Stimulated activated CD8-positive, alpha-beta memory T cell treated with anti-CD3 and anti-CD28 coated beads, Interleukin-12 subunit alpha, Interleukin-12 subunit beta, amount 100 ng/mL, for 4 hours (primary cell): ENCODE measurements at places on chromosomes 13 and 19.

DNA sequence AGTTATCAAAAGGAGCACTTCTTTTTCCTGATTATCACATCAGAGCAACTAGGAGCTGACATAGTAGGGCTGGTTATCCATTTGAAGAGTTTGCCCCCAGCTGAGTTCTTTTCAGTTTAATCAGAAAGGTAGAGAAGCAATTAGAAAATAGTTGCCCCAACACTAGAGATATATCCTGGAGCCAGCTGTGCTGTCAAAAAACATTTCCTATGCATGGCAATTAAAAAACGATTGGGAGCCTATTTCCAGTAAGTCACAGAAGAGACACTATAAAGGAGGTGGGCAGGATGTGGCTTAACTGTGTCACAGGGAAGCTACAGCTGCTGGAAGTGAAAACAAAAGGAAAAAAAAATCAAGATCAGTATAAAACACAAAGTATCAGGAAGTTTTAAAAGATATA lies 155.7 kb upstream of the SLITRK1 start:
- no peak for DNase-seq

GRCh38 chr19:280541-281009 lies 10.6 kb downstream of the PLPP2 start:
- DNase-seq = no peak

GRCh38 chr19:1019980-1020867 lies 699 bp downstream of the TMEM259 start:
- no peak for DNase-seq

DNA sequence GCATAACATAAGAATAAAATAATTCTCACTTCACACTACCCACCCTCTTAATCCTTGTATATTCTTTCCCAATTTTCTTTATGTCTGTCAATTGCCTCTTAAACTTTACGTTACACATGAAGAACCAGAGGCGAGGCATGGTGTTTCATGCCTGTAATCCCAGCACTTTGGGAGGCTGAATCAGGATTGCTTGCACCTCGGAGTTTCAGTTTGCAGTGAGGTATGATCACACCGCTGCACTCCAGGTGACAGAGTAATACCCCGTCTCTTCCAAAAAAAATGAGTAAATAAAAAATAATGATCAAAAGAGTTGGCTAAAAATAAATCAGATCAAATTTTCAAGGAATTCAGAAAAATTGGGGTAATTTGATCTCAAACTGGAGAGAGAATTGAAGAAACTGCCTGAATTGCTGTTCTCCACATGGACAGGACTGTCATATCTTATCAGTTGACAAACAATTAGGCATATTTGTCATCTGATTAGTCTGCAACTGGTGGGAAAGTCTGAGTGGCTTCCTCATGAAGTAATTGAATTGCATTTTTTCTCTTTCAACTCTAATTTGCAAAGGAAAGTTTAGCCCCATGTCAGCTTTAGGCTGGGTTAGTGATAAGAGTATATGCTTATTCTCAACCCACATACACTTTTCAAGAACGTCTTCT lies 302.9 kb downstream of the ITGBL1 start:
- no peak for DNase-seq

- no peak for DNase-seq
These were observed 1038.0 kb upstream of the ATXN8OS start for GRCh38 chr13:69069554-69070133.

DNA sequence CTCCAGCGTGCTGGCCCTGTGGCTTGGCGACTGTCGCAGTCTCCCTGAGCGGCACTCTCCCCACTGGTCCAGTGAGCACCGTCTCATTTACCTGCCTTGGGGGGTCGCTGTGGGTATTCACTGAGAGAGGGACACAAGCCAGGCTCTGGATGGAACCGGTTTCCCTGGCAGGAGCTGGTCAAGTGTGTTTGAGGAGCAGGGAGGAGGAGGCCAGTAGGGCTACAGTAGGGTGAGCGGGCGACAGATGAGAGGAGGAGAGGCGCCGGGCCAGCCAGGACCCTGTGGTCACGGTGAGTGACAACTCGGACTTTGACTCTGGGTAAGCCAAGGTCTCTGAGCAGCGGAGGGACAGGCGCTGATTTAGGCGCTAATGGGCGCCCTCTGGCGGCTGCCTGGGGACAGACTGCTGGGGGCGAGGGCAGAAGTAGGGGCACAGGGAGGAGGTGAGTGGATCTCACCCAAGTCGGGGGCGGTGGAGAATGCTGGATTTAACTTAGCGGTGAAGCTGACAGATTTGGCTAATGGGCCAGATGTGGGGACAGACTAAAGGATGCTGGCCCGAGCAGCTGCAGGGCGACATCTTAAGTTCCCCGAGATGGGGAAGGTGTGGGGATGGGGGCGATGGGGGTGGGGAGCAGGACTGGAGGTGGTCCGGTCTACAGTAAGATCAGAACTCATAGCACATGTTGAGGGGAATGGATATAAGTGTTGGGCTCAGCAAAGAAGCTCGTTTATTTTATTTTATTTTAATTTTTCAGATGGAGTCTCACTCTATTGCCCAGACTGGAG lies 4.7 kb upstream of the PRMT1 start:
- peak; percentile 50 for DNase-seq

GRCh38 chr13:85332615-85333014 lies 466.6 kb downstream of the SLITRK6 start:
- DNase-seq = no peak

GRCh38 chr13:23804166-23804565 lies 85.0 kb downstream of the MIPEP start:
- DNase-seq = no peak

DNA sequence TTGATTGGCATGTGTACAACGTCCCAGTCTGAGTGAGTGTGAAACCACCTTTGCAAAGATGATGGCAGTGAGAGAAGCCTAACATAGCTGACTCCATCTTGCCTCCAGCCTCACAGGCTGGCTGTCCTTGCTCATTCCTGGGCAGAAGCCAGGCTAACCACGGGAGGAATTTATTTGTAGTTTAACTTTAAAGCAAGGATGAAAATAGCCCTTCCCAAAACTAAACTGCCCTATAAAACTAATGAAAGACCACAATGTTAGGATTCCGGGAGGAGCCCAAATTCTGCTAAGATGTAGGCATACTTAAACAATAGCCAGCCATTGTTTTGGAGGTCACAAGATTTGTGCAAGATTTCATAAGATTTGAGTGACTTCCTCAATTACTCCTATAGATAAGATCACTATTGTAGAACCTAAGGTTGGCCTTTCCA lies 96.6 kb upstream of the LSM14A start:
- no peak for DNase-seq
